Myocyte (in vitro differentiated cells): ENCODE measurements at places on chromosomes 16 and 17.

DNA sequence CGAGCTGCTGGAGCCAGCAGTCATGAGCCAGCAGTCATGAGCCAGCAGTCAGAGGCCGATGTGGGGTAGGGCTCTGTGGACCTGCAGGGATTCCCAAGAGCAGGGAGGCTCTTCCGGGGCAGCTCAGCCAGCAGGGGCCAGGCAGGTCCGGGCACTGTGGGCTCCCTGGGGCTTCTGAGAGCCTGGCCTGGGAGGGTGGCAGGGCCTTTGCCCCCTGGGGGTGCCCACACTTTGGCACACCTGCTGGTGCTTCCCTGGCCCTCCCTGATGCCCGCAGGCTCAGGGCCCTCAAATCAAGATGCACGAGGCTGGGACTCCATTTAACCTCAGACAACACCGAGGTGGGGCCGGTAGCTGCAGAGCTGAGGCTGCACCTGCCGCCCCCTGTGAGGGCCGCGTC lies 18.1 kb downstream of the SOX8 start:
- DNase-seq: no peak

GRCh38 chr17:5585836-5586521 lies 1.7 kb upstream of the NLRP1 start:
- peak; percentile 95 for DNase-seq

- DNase-seq: no peak
These were observed 23.7 kb upstream of the WSCD1 start for GRCh38 chr17:6046431-6046830.

DNA sequence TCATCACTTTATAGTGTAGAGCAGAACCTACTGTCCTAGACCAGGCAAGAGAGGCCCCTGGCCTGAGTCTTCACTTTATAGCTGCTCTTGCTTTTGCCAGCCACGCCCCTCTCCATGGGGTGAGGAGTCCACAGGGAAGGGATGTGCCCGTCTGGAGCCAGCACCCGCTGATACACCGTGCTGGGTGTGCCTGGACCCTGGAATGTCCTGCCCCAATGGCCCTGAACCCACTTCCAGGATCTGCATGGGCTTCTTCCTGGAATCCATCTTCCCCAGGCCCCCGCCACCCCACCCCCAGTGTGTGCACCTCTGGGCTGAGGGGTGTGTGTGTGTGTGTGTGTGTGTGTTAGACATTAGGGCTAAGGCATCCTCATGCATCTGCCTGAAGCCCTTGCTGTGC lies 44.9 kb downstream of the MEOX1 start:
- no peak for DNase-seq

DNA sequence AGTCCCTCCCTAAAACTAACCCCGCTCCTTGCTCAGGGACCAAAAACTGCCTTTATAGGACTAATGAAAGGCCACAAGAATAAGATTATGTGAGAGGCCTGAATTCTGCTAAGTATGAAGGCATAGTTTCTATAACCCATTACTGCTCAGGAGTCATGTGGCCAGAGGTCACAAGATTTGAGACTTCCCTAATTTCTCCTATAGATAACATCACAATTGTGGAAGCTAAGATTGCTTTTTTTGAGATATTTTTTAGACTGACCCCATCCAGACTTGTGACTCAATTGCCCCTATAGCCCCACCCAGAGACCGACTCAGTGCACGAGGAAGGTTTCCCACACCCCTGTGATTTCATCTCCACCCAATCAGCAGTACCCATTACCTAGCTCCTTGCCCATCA lies 504.1 kb upstream of the GOT2 start:
- DNase-seq: no peak

DNA sequence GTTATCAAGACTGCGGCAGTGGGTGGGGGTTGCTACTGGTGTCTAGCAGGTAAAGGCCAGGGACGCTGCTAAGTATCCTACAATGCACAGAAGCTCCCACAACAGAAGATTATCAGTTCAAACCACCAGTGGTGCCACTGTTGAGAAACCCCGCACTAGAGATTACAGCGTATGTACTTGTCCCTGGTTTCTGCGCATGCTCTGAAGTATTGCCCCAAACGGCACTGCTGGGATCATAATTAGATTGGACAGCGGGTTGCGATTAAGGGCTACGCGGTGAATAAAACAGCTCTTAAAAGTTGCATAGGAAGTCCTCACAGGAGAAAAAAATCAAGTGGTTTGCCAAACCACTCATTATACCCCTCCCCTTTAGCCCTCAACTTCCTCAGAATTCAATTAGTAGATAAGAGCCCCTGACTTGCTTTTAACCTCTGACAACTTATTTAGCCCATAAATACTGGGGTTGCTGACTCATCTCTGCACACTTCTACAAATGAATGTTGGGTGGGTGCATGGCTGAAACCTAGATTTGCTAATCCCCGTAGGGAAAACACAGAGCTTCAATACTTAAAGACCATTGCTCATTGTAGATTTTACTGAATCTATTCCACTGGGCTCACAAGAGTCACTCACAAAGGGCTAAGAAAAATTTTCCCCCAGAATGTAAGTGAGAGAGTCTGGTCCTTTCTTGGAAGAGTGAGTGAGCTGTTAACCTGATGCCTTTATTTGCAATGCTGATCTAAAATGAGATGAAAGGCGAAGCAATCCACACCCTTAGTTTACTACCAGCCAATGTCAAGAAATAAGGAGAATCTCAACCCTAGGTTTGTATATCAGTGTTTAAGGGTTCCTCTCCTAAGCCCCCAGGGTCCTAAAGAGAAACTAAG lies 91.8 kb downstream of the RGS9 start:
- DNase-seq: no peak
